ENCODE measurements at places on chromosomes 11 and 22. TPM values are rescaled to one million over a fixed set of nuclear protein-coding genes. Genes with fewer than 3 reads are reported as not detected.

NRIP3 gene
- 4.3 TPM for total RNA-seq

ADAMTS15 gene
- total RNA-seq = 8.6 TPM

RTN4R gene
- total RNA-seq = not detected

SLC25A18 gene
- not detected for total RNA-seq

FOLR2 gene
- total RNA-seq = not detected

CADM1 gene
- total RNA-seq = 0.45 TPM

PRG3 gene
- total RNA-seq = not detected

SCGB1D2 gene
- total RNA-seq = not detected

HEPHL1 gene
- not detected for total RNA-seq

DNA sequence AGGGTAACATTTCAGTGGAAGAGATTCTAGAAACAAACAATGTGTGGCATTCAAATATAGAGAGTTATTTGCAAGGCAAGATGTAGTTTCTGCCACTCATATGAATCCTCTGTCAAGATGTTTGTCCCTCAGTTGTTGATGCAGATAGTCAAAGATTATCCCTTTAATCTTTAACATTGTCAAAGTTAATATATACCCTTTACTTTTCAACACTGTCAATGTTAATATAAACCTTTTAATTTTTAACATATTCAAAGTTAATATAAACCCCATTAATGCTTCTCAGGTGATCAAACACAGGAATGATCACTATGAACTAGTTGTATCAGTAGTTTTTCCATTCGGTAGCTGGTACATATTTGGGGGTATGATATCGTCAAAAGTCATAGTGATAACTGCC lies 51.9 kb upstream of the PICALM start:
- DNase-seq = no peak

DNA sequence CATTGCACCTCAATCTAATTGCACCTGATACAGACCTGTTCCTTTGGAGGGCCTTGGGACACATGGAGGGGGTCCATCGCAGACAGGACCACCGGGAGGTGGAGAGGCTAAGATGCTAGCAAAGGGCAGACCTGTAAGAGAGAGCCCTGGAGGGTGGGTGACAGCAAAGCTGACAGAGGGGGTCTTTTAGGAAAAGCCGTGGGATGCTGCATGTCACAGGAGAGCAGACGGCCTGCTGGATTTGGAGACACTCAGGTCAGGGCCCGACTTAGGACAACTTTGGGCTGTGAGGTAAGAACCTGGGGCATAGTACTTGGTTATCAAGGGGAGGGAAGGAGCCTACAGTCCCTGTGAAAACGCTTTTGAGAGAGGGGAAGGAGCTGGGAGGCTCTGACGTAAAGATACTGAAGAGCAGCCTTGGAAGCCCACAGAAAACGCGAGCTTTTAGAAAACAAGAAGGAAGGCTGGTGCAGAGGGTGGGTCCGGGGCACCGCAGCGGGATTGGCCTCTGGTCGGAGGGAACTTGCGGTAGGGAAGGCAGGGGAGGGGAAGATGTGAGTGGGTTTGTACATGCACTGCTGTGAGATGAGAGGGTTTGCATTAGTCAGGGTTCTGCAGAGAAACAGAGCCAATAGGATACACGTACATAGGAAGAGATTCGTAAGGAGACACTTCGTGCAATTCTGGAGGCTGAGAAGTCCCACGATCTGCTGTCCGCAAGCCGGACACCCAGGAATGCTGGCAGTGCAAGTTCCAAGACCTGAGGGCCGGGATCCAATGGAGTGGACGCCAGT lies 868.5 kb downstream of the TBC1D22A start:
- DNase-seq = no peak

- no peak for DNase-seq
Measured at GRCh38 chr11:61533401-61533800, 24.9 kb downstream of the LRRC10B start.

DNA sequence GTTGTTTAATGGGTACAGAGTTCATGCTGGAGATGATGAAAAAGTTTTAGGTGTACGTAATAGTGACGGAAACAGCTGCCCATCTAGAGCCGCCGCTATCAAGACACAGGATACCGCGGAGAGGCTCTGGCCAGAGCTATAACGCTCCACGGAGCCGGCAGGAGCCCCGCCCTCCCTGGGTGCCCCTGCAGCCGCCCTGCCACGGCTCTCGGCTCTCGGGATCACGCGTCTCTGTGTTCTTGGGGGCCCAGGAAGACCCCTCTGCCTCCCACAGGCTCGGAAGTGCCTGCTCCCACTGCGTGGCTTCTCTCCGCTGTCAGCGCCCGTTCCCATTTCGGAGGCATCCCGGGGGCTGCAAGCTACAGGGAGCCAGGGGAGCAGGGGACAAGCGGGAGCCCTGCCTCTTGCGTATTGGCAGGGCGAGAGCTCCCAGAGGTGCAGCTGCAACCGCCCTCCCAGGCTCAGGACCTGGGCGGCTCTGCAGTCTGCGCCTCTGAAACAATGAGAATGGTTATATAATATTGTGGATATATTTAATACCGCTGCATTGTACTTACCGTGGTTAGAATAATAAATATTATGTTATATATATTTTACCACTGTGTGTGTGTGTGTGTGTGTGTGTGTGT lies 13.7 kb downstream of the GLYATL2 start:
- DNase-seq = no peak

DNA sequence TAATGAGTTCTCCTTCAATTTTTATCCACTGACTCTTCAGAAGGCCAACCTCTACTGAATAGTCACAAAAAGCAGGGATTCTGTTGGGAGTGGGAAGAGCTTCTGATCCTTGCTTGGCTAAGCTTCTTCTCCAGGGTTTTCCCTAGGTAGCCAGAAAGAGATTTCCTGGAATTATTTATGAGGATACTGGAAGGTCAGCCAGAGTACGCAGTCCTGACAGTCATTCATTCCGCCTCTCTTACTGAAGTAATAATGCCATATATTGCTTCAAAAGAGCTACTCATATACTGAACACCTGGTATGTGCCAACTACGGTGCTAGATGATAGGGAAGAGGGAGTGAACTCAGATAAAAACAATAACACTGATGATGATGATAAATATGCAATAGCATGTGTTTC lies 116.1 kb downstream of the CCDC34 start:
- DNase-seq = peak; percentile 69

DNA sequence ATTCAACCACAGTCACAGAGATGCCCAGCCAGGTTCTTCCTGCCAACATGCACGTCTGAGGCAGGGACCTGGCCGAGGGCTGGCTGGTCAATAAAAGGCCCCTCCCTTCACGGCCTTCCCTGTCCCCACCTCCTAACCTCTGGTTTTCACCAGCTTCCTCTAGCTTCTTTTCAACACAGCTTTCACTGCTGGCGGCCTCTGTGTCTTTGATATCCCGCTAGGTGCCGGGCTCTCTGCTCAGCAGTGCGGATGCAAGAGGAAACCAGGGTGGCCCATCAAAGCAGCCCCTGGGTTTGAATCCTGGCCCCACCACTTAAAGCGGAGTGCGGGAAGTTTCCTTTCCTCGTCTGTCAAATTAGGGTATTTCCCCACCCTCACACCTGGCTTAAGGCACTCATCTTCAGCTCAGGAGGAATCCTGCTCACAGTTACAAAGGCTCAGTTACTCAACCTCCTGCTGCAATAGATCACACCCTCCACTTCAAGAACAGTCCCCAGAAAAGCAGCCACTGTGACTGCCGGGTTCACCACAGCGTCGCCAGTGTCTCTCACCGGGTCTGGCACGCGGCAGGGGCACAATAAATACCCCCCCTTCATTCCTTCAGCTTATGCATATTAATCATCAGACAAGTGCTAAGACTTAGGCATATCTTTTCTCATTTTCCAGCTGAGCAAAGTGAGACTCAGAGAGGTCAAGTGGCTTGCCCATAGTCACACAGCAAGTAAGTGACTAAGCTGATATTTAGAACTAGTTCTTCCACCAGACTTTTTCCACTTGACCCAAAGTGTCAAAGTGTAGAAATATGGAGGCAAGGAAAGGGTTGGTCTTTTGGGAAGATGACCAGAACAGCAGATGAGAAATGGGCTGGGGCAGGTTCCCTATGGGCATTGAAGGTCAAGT lies 45.7 kb downstream of the TXN2 start:
- DNase-seq = no peak

- DNase-seq = peak; percentile 49
Measured at GRCh38 chr22:41052661-41053490, 39.5 kb upstream of the EP300 start.

DNA sequence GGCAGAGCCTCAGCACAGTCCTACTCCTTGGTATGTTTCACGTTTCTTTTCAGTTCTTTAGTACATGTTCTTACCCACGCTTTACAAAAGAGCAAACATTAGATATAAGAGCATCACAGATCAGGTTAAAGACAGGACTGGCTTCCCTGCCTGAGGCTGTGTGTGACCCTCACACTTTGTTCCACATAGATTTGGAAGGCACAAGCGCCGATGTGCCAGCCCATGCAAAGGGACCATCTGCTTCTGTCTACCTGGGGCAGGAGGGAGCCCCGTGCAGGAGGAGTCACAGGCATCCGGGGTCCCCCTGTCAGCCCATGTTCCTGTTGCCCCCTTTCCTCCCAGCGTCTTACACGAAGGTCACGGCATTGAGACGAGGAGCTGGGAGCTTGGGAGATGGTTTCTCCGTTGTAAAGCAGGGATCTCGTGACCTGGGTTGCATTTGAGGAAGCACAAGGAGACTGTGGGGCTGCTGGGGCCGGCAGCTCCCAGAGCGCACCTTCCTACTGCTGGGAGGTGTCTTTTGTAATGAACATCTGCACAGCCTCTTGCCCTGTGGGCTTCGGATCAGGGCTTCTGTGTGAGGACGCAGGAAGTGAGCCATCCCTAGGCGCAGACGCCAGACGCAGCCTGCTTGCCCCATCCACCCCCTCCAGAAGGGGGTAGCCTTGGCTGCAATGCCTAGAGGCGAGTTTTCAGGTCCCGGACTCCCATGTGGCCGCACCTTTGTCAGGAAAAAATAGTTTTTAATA lies 72.6 kb downstream of the SCN3B start:
- no peak for DNase-seq

- DNase-seq = no peak
Measured at GRCh38 chr11:100105982-100106358, 581.1 kb upstream of the ARHGAP42 start.

DNA sequence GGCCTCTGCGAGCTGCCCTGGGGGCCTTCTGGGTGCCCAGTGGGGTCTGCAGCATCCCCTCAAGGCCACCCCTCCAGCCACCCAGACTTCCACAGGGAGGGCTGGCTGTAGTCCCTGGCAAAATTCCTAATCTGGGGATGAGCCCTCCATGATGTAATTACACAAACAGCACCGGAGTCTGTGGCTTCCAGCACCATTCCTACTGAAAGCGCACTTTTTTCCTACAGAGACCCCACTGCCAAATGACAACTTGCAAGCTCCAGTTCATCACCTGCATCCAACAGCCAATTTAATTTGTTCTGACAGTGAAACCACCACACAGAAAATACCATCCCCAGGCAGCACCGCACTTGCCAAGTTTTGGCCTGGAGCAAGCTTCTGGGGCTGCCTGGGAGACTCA lies 70.4 kb downstream of the TRMU start:
- DNase-seq = no peak

- DNase-seq = no peak
Measured at GRCh38 chr22:44783581-44783980, 31.2 kb downstream of the ARHGAP8 start.

DNA sequence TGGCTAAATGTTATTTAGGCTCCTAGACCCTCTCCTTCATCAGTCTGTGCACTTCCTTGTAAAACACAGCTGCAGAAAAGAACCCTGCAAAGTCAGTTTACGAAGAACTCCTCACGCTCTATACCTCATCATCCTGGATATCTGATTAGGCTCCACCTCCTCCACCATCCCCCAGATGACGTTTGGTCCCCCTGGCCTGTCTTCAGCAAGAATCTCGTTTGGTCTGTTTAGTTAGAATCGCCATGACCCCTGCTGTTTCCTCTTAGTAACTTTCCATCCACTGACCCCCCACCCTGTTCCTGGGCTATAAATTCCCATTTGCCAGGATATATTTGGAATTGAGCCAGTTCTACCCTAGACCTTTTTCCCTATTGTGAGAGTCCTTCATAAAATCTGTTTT lies 214.1 kb downstream of the OPCML start:
- no peak for DNase-seq

- DNase-seq = no peak
Measured at GRCh38 chr11:108718466-108718865, 53.6 kb downstream of the DDX10 start.

GRCh38 chr11:12841946-12842630 lies 167.0 kb upstream of the RASSF10 start:
- DNase-seq = peak; percentile 71

DNA sequence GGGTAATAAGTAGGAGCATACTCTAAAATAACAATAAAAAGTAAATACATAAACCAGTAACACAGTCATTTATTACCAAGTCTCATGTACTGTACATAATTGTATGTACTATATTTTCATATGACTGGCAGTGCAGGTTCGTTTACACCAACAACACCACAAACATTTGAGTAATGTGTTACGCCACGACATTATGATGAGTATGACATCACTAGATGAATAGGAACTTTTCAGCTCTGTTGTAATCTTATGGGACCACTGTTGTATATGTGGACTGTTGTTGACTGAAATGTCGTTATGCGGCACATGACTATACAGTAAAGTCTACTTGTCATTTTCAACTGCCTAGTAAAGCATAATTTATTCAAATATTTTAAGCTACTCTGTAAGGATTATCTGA lies 18.6 kb downstream of the KIF18A start:
- DNase-seq = no peak

All from fibroblast of the aortic adventitia (primary cell).